ENCODE measurements at places on chromosomes 1 and 21. TPM values are rescaled to one million over a fixed set of nuclear protein-coding genes. Genes with fewer than 3 reads are reported as not detected.

GRCh38 chr1:215043401-215043800 lies 39.1 kb upstream of the KCNK2 start:
- no peak overlapping the region for H3K27ac ChIP-seq
- no peak for DNase-seq
- H3K36me3 ChIP-seq, result peaks cover 3% of the 10 kb centered on the region
- H3K4me3 ChIP-seq, result no peak overlapping the region
- no peaks in the 10 kb centered on the region for H3K4me1 ChIP-seq
- H3K27me3 ChIP-seq, result no peaks in the 10 kb centered on the region

RC3H1 gene
- 3.3 TPM for polyA plus RNA-seq

GRCh38 chr1:204651843-204652421 lies 33.6 kb downstream of the LRRN2 start:
- no peaks in the 10 kb centered on the region for H3K36me3 ChIP-seq
- H3K4me1 ChIP-seq, result peaks cover 5% of the 10 kb centered on the region
- no peak overlapping the region for H3K27ac ChIP-seq
- H3K4me3 ChIP-seq, result no peak overlapping the region
- DNase-seq, result peak; percentile 41
- H3K27me3 ChIP-seq, result no peaks in the 10 kb centered on the region

DNA sequence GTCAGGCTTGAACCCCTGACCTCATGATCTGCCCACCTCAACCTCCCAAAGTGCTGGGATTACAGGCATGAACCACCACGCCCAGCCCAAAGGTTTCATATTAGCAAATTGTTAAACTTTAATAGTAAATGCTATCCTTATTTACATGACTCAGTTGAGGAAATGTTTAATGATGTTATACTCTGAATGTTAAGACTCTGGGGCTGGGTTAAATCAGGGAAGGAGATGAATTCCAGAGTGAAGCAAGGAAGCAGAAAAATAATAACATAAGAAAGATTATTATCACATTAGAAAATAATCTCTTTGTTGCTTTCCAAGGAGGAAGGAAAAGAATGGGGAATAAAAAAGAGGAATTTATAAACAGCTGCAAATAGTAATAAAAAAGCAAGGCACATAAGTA lies 105.3 kb downstream of the PTGS2 start:
- no peak for DNase-seq
- H3K4me1 ChIP-seq, result no peaks in the 10 kb centered on the region
- H3K36me3 ChIP-seq, result no peaks in the 10 kb centered on the region

TFF3 gene
- polyA plus RNA-seq, result not detected

CCDC185 gene
- polyA plus RNA-seq, result not detected

- H3K27ac ChIP-seq, result no peak overlapping the region
- H3K4me1 ChIP-seq, result no peaks in the 10 kb centered on the region
- H3K27me3 ChIP-seq, result no peaks in the 10 kb centered on the region
Observed at GRCh38 chr1:191905781-191906180, 252.5 kb upstream of the RGS18 start.

GRCh38 chr1:42815941-42816584 lies 859 bp upstream of the ERMAP start:
- H3K27ac ChIP-seq, result peak overlapping the region; percentile 98
- no peaks in the 10 kb centered on the region for H3K27me3 ChIP-seq
- H3K4me3 ChIP-seq, result peak overlapping the region; percentile 76
- H3K4me1 ChIP-seq, result peaks cover 15% of the 10 kb centered on the region
- no peaks in the 10 kb centered on the region for H3K36me3 ChIP-seq

NBPF6 gene
- polyA plus RNA-seq, result not detected

SPRR2B gene
- polyA plus RNA-seq, result not detected

DNA sequence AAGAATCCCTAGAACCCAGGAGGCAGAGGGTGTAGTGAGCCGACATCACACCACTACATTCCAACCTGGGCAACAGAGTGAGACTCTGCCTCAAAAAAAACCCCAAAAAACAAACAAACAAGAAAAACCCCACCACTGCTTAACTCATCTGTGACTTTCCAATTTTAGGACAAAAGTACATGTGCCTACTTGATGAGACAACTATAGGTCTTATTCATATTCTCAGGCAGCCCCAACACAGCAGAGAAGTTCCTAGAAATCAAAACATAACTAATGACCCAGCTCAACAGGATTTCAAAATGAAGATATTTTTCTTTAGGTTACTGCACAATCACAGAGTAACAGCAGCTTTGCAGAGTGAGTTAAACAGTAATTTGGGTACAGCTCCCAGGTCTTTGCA lies 26.4 kb downstream of the TIAM1 start:
- DNase-seq, result no peak
- no peak overlapping the region for H3K4me3 ChIP-seq
- no peak overlapping the region for H3K27ac ChIP-seq
- H3K36me3 ChIP-seq, result no peaks in the 10 kb centered on the region
- H3K27me3 ChIP-seq, result no peaks in the 10 kb centered on the region

DNA sequence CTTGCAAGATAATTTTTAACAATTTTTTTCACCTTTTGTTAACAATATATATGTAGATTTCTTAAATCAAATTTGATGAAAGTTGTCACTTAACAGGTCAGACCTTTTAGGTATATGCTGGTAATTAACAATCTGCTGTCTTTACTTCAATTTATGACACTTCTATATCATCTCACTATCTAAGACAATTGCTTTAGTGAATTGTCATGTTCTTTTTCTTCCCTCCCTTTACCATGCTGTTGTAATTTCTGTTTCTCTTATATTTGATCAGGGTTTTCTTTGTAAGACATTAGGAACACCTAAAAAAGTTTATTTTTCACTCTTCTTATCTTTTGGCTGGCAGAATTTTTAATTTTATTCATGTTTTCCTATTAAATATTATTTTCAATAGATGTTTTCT lies 2.0 kb downstream of the IFI16 start:
- peaks cover 12% of the 10 kb centered on the region for H3K4me1 ChIP-seq
- H3K27me3 ChIP-seq, result no peaks in the 10 kb centered on the region
- H3K4me3 ChIP-seq, result peak overlapping the region; percentile 60
- peak overlapping the region; percentile 95 for H3K27ac ChIP-seq

- no peaks in the 10 kb centered on the region for H3K27me3 ChIP-seq
- no peak overlapping the region for H3K4me3 ChIP-seq
- no peaks in the 10 kb centered on the region for H3K36me3 ChIP-seq
- H3K27ac ChIP-seq, result no peak overlapping the region
- no peak for DNase-seq
- H3K4me1 ChIP-seq, result peaks cover 4% of the 10 kb centered on the region
Observed at GRCh38 chr1:43000271-43000670, 41.6 kb upstream of the SLC2A1 start.

DNA sequence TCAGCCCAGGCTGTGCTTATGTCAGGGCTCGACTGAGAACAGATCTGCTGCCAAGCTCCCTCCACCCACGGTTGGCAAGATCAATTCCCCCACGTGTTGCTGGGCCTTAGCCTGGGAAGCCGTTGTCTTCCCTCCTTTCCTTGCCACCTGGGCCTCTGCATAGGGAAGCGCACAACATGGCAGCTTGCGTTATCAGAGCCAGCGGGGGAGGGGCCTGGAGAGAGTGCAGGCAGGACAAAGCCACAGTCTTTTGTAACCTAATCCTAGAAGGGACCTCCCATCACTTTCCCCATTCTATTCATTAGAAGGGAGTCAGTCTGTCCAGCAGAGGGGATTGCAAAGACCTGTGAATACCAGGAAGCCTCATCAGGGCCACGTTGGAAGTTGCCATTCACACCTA lies 17.0 kb upstream of the IGSF21 start:
- DNase-seq, result no peak
- no peaks in the 10 kb centered on the region for H3K36me3 ChIP-seq
- no peak overlapping the region for H3K4me3 ChIP-seq
- H3K27me3 ChIP-seq, result no peaks in the 10 kb centered on the region

DNA sequence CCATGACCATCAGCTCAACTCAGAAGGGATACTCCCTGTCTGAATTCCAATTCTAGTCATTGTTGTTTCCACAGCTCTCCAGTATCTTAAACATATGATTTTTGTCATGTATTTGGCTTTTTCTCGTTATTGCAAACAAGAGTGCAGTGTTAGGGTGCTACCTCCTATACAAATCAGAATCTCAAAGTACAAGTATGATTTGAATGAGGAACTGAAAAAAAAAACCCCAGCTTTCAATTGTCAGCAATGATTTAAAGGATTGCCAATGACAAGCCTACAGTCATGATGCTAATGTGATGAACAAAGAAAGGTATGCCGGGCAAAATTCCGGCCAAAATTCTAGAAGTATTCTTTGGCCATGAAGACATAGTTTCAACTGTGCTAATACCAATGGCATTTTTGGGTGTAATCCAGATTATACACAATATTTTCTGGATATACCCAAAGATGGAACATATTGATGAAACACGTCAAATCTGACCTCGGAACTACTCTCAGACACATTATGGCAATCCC lies 14.9 kb downstream of the TMEM35B start:
- no peak overlapping the region for H3K4me3 ChIP-seq
- H3K27ac ChIP-seq, result no peak overlapping the region
- DNase-seq, result no peak
- H3K4me1 ChIP-seq, result no peaks in the 10 kb centered on the region
- no peaks in the 10 kb centered on the region for H3K36me3 ChIP-seq

DNA sequence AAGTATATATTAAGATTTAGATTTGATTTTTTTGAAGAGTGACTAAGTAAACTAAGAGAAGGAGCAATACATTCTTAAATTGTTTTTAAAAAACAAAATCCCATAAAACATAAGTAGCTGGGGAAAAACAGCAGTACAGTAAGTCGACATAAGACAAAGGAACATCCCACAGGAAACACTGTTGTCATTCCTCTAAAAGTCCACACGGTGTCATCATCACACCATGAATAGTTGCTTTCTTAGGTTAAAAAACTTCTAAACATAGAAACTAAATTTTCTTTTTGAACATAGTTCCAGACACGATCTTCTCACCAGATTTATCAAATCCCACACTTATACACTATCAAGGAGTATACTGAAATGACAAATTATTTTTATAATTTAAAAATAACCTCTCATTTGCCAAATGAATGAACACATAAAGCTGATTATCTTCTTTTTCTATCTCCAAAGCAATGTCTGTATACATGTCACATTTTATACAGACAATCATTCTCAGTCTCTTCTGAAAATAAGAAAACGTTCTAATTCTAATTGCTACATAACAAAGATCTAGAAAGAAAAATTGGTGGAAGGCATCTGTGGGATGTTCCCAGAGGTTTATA lies 15.8 kb downstream of the ODF2L start:
- H3K4me1 ChIP-seq, result no peaks in the 10 kb centered on the region
- no peak overlapping the region for H3K4me3 ChIP-seq
- H3K27ac ChIP-seq, result no peak overlapping the region
- DNase-seq, result peak; percentile 41

DNA sequence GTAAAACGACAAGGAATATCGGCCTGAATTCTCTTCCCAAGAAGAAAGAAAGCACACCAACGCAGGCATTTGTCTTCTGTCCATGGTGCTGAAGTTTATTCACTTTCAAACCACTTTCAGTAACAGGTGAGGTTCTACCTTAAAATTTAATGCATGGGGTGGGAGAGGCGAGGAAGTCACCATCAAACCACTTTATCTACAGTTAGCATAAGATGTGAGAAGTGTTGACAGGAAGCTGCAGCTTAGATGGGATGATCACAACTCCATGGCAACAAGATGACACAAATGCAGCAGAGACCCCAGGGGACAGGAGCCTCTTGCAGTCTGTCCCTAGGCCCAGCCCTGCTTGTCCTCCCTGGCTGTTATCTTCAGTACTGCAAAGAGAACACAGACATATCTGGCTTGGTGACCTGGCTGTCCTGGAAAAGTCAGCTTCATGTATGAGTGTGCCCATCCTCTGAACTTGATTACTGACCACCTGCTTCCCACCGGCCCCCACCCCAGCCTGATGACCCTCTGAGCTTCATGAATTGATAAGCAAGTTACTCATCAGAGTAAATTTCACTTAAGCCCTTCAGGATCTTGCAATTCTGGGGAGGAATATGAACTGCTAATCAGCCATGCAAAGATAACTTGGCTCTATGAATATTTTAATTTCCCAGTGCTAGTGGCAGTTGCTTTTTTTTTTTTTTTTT lies 1.8 kb downstream of the NPPA start:
- H3K4me3 ChIP-seq, result no peak overlapping the region
- H3K27me3 ChIP-seq, result no peaks in the 10 kb centered on the region
- no peak overlapping the region for H3K27ac ChIP-seq
- H3K36me3 ChIP-seq, result peaks cover 26% of the 10 kb centered on the region
- peak; percentile 57 for DNase-seq

PGLYRP3 gene
- polyA plus RNA-seq, result not detected

SPOCD1 gene
- 10.7 TPM for polyA plus RNA-seq

HMGB4 gene
- polyA plus RNA-seq, result not detected

GRCh38 chr1:152946248-152946647 lies 758 bp upstream of the SPRR5 start:
- no peak for DNase-seq
- H3K4me1 ChIP-seq, result no peaks in the 10 kb centered on the region
- H3K27ac ChIP-seq, result no peak overlapping the region
- H3K36me3 ChIP-seq, result no peaks in the 10 kb centered on the region
- H3K4me3 ChIP-seq, result no peak overlapping the region

Measured in SK-N-SH (cell line).